ENCODE measurements at places on chromosomes 1 and 21.

DNA sequence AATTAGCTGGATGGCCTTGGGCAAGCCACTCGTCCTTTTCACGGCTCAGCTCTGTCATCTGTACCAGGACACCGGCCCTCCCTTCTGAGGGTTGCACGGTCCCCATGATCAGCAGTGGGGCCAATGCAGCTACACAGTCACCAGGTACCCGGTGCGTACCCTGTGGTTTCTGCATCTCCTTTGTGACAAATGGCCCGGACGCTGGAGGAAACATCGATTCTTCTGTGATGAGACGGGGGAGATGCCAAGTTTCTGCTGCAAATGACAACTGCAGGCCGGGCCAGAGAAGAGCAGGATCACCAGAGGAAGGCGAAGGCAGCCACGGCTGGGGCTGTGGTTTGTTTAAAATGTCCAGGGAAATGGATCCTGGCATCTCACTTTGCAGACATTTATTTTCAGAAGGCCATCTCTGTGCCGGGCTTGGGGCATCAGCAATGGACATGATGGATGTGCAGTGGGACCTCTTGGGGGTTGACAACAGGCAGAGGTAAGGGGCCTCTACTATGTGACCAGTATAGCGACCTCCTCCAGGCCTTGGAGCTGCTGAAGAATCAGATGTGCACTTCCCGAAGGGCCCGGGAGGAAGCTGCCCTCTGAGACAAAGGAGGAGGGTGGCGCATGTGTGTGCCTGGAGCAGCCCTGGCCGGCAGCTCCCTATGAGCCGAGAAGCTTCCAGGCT is 221.9 kb upstream of the C1orf174 start:
- DNase-seq: no peak

- no peak for DNase-seq
These were observed 1.2 kb upstream of the LUZP1 start for GRCh38 chr1:23169727-23170335.

- peak; percentile 30 for DNase-seq
These were observed 35.7 kb upstream of the MTR start for GRCh38 chr1:236759252-236759859.

DNA sequence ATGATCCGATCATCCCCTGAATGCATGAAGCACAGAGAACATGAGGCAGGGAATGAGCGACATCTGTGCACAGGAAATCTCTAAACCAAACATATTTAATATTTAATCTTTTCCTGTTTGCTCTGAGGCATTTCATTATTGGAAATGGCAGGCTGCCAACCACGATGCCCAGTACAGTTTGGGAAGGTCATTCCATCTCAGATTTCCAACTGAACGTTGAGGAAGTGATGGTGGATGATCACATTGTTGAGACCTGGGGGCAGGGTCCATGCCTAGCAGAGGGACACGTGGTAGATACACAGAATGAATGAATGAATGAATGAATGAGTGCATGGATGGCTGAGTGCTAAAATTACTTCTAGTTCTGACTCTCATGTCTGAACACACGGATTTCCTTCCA is 15.9 kb upstream of the FASLG start:
- no peak for DNase-seq

DNA sequence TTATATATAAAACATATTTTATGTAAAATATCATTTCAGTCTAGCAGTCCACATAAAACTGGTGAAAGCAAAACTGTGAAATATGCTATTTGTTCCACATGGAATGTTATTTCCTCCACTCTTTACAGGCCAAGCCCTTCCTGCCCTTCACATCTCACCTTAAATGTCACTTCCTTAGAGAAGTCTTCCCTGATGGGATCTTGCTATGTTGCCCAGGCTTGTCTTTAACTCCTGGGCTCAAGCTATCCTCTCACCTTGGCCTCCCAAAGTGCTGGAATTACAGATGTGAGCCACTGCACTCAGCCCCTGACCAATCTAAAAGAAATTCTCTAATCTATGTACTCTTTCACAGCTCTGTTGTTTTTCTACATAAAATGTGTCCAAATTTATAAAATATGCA is 2.3 kb upstream of the GPR161 start:
- DNase-seq: no peak

DNA sequence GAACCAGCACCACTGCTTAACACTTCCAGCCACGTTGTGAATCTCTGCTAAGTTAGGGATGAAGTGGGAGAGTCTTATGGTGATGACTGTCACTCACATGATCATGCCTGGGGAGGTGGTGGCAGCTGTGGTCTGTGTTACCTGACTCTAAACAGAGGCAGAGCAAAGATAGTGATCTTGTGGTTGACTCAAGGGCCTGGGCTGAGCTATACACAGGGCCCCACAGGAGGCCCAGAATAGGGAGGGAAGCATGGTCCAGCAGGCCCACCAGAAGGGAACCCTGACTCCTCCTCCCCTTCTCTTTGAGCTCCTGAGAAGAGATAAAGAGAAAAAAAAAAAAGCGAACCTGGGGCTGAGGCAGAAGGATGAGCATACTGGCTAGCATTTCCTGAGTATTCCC is 55.0 kb downstream of the PLXNA2 start:
- DNase-seq: no peak

DNA sequence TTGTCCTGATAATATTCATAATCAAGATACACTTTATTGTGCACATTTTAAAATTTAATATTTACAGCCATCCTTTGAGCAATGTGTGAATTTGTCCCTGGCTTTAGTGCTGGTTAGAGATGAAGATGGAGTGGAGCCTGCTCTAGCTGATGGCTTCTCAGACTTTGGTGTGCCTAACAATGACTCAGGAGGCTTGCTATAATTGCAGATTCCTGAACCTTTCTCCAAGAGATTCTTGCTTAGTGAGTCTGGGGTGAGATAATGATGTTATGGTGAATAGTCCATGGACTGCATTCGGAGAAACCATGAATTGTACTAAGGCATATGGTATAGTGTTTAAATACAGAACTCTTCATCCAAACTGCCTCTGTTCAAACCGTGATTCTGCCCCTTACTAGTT is 307.1 kb downstream of the PAPPA2 start:
- DNase-seq: no peak

DNA sequence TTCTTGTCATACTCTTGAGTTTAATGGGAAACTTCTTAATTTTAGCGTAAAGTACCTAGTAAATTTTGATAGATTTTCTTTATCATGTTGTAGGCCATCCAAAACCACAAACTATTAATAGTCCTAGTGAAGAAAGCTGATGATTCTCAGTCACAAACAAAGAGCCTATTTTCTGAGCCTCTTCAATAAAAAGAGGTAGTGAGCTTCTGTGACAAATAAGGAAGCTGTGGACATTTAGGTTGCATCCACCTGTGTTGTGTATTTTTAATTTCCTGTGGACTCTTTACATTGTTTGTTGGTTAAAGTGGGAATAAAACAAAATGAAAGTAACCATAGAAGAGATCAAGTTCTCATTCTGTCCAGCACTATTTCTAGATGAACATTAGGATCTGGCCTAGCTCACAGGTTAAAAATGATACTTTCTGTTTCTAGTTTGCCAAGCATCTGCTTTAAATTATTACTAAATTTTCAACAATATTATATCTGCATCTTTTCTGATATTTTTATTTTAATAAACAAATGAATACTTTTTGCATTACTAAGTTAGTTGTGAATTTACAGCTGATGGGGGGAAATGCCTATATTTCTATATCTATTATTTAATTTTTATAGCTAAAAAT is 702.2 kb upstream of the ADGRL4 start:
- DNase-seq: no peak

- DNase-seq: no peak
These were observed 492 bp upstream of the COLGALT2 start for GRCh38 chr1:184037849-184038591.

GRCh38 chr1:31837451-31838158 is 21.8 kb upstream of the SPOCD1 start:
- no peak for DNase-seq

- no peak for DNase-seq
These were observed 23.6 kb upstream of the PKP1 start for GRCh38 chr1:201259476-201260235.

DNA sequence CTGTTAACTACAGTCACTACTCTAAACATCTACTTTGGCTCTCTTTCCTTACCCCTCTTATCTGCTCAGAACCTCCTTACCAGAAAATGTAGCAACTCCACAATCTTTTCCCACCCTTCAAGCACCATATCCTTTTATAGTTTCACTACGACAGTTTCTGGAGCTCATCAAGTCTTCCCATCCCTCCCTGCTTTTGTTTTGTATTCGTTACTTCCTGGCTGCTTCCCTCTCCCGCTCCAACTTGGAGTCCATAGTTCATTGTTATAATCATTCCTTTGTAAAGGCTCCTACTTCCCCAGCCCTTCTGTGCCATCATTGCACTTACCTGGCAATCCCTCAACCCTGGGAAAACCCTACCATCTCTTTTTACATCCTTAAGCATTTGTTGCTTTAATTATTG is 18.0 kb downstream of the MPZL1 start:
- DNase-seq: no peak

DNA sequence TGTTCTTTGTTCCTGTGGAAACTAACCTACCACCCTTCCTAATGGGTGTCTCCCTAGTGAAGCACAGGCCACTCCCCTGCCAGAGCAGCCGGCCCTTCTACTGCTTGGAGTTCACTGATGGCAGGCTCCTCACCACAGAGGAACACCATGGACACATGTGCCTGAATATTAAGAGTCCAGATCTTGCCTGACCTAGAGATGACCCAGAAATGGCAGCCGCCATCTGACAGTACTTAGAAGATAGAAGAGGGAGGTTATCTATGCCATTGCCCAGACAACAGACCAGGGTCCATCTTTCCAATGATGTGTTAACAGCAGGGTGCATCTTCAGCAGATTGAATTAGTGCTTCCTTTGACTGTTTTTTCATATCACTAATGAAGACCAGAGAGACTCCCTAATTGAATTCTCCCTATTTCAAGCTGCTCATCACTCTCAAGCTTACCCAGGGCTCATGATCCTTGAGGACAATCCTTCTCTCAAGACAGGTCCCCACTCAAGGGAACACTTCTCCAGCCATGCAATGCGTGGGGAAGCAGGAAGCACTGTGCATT is 59.8 kb downstream of the PLEKHA6 start:
- no peak for DNase-seq

GRCh38 chr1:42837709-42838108 is 8.7 kb upstream of the ZNF691 start:
- no peak for DNase-seq

DNA sequence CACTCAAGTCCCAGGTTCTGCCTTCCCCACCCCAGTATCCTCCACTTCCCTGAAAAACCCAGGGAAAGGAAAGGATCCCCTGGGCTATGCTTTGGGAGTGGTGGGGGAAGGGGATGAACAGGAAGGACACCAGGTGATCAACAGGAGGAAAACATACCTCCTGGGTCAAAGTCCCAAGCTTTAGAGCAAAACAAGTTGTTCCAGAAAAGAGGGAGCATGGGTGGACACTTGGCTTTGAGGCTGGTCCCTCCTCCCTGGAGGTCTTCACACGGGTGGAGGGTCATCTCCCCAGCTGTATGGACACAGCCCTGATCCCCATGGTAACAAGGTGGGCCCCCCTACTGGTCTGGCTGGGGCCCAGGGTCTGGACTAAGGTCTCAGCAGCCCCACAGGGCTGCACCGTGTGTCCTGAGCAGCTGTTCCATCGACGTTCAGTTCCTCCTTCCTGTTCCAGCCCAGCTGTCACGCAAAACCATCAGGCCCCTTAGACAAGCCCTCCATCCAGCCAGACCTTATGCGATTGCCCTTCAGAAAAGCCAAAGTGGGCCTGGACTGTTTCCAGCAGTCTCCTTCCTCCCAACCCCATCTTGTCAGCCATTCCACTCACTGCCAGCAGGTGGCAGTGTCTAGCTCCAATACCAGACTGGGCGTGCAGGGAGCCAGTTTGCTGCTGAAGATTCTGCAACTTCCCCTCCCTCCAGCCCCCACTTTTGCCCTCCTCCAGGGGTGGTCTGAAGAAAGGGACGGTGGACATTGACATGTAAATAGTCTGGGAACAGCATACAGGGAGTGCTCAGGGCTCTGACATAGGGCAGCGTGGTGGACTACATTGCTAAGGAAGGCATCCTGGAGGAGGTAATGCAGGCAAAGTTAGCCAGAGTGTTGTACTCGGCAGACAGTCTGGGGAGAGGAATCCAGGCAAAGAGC is 2.9 kb upstream of the PDZK1IP1 start:
- peak; percentile 34 for DNase-seq

DNA sequence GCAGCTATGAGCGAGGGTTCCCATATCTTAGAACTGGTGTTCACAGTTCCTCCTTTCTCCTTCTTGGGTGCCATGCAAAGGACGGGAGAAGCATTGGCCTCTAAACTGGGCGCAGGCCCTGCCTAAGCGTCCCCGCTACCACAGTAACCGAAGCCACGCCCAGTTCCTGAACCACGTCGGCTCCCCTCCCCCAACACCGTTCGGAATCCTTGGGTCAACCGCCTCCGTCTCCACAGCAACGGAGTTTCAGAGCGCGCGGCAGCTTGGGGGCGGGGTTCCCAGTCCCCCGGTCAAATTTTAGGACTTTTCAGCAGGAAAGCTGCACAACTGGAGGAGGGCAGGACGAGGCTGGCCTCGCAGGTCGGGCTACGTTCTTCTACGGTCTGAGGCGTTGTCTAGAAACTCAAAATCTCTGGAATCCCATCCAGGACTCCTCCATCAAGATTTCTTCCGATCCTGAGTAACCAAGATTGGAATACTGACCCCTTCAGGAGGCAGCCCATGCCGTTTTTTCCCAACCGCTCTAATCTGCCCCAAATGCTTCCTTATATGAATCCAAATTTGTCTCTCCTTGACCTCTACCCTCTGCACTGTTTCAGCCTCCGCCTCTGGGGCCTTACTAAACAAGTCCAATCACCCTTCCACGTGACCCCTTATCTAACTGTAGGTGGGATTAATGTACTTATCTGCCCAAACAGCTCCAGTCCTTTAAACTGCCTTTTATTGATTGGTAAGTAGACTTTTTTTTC is at the start of gene SPAG17:
TSS of gene SPAG17 (minus strand) at position 145 of the 749 bp plus-strand sequence. CDS start at position 74, 71 bp downstream.
- peak; percentile 11 for DNase-seq

- DNase-seq: no peak
These were observed 292.8 kb upstream of the B3GALT2 start for GRCh38 chr1:193479187-193479586.

DNA sequence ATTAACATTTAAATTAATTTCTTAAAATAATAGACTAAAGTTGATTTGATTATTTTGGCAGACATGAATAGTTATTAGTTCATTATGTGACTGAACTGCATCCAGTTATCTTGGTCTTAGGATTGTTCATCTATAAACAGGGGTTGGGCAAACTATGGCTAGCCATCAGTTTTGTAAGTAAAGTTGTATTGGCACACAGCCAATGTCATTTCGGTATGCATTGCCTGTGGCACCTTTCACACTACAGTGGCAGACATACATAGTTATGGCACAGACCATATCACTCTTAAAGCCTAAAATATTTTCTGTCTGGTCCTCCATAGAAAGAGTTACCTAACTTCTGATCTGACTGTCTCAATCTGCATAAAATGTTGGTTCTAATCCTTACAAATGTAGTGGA is 27.2 kb downstream of the ADGRL2 start:
- DNase-seq: no peak

GRCh38 chr1:192474080-192474683 is 101.4 kb upstream of the RGS1 start:
- DNase-seq: peak; percentile 26

GRCh38 chr1:227934476-227935313 is 13.0 kb downstream of the WNT9A start:
- no peak for DNase-seq

- no peak for DNase-seq
These were observed 1.2 kb downstream of the PKN2 start for GRCh38 chr1:88685259-88685620.

- no peak for DNase-seq
These were observed 115.7 kb upstream of the CACYBP start for GRCh38 chr1:174884038-174884437.

- no peak for DNase-seq
These were observed 359.2 kb upstream of the NCAM2 start for GRCh38 chr21:20639026-20639425.

All from putamen (tissue), 1 donor.